ENCODE measurements at places on chromosomes 13 and 19.
A peak's percentile ranks its signal among the peaks of the same experiment; 100 is the strongest.

- DNase-seq, result no peak
Measured at GRCh38 chr13:88958821-88959220, 1287.7 kb downstream of the SLITRK5 start.

GRCh38 chr13:38667526-38668109 is 19.3 kb upstream of the FREM2 start:
- DNase-seq, result no peak

DNA sequence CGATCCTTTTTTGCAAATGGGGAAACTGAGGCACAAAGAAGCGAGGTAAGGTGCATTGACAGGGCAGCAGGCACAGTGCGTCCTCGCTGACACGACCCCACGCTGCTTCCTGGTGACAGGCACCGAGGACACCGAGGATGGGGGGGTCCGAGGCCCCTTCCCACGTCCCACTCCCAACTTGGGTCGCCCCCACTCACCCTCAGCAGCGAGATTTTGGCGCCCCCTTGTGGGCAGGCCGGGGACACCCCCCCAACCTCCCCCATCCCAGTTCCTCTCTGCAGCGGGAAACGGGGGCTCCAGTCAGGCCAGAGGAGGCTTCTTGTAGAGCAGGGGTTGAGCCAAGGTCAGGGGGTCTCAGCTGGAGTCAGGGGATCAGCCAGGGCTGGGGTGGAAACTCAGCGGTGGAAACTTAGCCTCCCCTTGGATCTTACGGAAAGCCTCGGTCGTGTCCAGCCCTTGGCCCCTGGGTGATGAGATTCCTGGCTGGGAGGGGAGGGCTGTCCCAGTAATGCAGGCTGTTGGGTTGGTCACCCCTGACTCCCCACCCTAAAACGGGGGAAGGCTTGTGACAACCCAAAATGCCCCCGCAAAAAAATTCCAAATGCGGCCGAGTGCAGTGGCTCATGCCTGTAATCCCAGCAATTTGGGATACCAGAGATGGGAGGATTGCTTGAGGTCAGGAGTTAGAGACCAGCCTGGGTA is 8.2 kb downstream of the SMIM24 start:
- peak; percentile 50 for DNase-seq

DNA sequence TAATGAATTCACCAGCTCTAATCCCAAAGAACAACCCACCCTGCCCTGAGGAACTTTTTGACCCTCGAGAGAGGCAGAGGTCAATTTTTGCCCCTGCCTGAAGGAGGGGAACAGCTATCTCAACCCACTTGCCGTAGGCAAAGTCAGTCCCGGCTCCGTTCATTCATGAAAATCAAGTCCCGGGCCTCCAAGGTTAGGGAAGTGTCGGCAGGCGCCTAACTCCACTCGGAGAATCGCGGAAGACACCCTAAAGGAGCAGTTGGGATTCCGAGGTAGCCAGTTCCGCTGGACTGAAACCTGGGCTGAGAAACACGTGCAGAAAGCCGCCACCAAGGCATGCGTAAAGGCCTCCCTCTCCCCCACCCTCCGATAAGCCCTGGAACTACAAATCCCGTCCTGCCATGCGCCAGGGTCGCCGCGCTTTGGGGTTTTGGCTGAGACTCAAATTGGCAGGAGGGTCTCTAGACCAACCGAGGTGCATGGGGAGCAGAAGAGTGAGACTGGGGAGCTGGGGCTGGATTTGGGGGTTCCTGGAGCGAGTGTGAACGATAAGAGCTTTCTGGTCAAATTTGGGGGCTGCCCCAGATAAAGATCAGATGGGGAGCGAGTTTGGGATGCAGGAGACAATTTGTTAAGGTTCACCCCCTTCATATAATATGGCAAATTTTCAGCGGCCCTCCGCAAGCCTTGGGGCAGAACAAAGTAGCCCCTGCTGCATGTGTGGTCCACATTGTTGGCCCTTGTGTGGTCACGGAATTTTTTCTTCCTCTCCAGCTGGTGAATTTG is at the start of gene TNPO2:
TNPO2 (minus strand) TSS at position 292 of the 786 bp plus-strand sequence. CDS start 2,955 bp downstream, outside the sequence.
- DNase-seq, result peak; percentile 67
